ENCODE measurements at places on chromosomes 16 and 17.

- DNase-seq = no peak
Observed at GRCh38 chr17:48722915-48723422, at the start of gene PRAC2. Gene PRAC2 (plus strand): TSS chr17:48723185. CDS start chr17:48724411, 1,226 bp downstream.

GRCh38 chr16:46996952-46997458 is 23.5 kb upstream of the DNAJA2 start:
- no peak for DNase-seq

- no peak for DNase-seq
Observed at GRCh38 chr17:77882040-77882439, 76.5 kb upstream of the TNRC6C start.

DNA sequence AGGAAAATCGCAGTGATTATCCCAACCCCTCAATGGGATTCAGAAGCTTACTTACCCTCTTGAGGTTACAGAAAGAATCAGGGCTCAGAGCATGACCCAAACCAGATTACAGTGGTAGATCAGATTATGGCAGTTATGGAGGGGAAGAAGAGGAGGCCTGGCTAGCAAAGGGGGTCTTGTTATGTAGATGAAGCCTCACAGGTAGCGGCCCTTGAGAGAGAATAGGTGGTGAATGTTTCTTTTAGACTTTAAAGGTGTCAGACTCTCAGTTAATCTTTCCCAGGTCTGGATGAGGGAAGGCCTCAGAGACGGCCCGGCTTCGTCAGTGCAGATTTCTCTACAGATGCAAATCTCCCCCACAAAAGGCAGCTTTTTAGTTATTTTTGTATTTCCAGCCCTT is 15.6 kb downstream of the RNF112 start:
- DNase-seq = no peak

GRCh38 chr16:83835586-83836566 is 28.1 kb downstream of the HSBP1 start:
- DNase-seq = no peak

- DNase-seq = no peak
Observed at GRCh38 chr17:49554694-49555494, 20.8 kb upstream of the NXPH3 start.

- no peak for DNase-seq
Observed at GRCh38 chr16:88454523-88454947, 1.5 kb downstream of the ZFPM1 start.

- DNase-seq = no peak
Observed at GRCh38 chr16:11576427-11577289, 10.1 kb downstream of the LITAF start.

GRCh38 chr16:28260193-28260592 is 32.1 kb upstream of the SBK1 start:
- no peak for DNase-seq

GRCh38 chr17:338442-339192 is 14.0 kb downstream of the RPH3AL start:
- peak; percentile 0 for DNase-seq

DNA sequence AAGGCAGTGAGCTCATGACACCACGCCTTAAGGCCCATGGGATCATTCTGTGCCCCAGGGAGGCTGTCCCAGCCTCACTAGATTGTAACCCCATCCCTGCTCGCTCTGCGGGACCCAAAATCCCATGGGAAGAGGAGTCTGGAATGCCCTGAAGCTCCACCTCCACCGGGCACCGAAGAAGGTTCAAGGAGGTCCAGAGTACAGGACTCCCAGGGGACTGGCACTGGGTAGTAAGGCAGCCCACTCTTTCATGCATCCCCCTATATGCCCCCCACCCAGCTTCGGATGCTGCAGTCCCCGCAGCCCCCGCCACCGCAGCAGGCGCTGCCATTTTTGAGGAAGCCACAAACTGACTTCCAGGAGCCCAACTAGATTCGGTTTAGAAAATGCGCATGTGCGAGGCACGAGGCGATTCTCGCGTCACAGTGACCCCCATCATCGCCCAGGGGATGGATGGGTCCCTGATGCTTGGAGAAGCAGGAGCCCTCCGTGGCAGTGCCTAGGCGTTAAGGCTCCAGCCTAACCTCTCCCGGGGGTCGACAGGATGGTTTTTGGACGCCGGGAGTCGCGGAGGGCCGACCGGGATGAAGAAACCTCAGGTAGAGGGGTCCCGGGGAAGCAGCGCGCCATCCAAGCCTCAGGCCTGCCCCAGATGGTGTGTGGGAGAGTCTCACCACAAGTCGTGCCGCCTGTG is 1681.0 kb downstream of the TP53TG3F start:
- DNase-seq = no peak

- no peak for DNase-seq
Observed at GRCh38 chr16:57803134-57803990, 1.1 kb upstream of the KIFC3 start.

DNA sequence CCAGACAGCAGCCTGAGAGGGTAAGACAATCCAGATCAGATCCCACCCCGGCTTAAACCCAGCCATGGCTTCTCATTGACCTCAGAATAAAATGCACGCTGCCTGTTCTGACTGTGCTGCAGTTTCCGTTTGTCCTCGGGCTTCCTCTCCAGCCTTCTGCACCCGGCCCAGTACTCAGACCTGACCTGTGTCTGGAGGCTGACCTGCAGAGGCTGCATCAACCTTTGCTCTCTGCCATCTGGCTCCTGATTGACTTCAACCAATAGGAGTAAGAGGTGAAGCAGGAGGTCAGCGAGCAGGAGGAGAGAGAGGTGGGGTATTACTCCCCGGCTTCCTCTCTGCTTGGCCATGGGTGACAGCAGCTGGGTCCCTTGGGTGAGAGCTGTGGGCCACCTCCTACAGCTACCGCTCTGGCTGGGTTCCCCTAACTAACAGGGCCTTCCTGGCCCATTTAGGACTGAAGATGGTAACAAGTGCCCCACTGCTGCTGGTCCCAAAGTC is 46.7 kb downstream of the C16orf82 start:
- DNase-seq = no peak

- peak; percentile 3 for DNase-seq
Observed at GRCh38 chr17:8185582-8186445, 4.2 kb downstream of the BORCS6 start.

- DNase-seq = no peak
Observed at GRCh38 chr17:39677542-39678339, 9.5 kb downstream of the PNMT start.

DNA sequence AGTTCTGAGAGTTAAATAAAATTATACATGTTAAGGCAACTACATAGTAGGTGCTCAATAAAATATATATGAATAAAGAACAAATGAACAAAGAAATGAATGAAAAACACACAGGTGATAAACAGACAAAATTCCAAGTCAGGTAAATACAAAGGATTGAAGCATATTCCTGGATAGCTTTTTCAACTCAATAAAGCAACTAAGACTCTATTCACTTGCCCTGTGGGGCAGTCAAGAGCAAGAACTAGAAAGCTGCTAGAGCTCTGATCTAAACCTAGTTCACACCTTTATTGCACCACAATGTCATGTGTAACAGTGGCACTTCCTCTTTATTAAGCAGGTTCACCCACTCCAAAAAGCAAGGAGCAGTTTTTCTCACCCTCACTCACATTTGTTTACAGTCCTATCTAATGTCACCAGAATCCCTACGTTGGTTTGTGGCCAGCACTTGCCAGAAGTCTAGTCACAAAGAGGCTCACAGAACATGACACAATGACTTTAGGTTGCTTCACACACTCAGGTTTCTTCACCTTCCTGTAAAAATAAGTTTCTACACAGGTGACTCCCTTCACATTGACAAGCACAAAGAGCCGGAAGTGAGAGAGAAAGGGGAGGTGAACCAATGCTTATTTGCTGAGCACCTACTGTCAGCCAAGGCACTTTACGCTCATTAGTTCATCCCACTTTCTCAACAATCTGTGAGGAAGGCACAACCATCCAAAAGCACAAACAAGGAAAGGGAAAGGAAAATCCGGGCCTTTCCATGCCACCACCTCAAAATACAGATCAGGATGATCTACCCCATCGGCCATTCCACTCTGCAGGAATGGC is 70.8 kb downstream of the XPO6 start:
- peak; percentile 95 for DNase-seq

GRCh38 chr16:48367441-48368049 is 17.7 kb downstream of the SIAH1 start:
- DNase-seq = no peak

DNA sequence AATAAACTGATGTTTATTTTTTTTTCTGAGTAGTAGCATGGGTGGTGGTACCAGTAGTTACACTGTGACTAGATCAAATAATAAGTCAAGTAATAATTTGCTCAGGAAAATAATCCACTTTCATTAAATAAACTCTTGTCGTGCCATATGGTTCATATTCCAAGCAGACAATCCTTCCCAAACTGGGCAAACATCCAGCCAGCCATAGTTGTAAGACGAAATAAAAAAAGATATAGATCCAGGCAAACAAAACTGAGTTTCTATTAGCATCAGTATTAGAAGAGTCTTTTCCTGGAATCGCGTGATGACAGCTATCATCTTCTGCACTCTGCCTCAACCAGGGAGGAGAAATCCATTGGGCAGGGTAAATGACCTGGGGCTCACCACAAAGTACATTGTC is 508.4 kb upstream of the GOT2 start:
- no peak for DNase-seq

- DNase-seq = no peak
Observed at GRCh38 chr16:70805787-70806186, 4.8 kb upstream of the VAC14 start.

DNA sequence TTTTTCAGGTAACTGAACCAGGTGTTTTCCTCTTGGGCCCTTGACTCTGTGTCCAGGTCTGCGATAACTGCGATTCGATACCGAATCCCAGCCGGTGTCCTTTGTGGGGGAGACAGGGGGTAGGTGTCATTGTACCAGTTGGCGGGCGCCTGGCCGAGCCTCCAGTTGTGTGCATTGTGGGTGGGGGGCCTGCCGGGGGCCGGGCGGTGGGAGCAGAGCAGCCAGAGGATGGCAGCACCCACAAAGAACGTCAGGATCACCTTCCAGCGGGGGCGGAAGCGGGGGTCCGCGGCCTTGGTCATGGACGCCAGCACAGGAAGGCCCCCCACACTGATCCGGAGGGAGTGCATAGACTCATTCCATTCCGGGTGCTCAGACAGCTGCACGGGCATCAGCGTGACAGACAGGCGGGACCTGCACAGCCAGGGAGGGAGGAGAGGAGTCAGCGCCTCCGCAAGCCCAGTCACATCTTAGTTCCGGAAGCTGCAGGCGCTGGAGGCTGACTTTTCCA is 12.3 kb downstream of the CANT1 start:
- no peak for DNase-seq

- DNase-seq = no peak
Observed at GRCh38 chr16:3564889-3565141, 12.4 kb downstream of the NLRC3 start.

DNA sequence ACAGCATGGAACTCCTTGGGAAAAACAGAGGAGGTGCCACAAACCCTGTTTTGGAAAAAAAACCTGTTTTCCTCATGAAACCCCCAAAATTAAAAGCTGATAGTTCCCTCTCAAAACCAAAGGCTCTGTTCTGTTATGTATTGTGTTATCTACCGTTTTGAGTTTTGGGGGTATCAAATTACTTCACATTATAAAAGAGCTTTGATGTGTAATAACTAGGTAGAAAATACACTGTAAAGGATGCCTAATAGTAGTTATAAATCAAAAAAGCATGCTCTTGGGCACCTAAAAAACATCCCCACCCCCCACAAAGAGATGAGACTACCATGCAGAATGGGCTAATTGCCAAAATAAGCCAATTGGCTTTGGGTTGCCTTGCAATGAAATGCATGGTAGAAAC is 30.8 kb downstream of the C16orf54 start:
- DNase-seq = no peak

- DNase-seq = no peak
Observed at GRCh38 chr16:49338611-49339265, 34.9 kb upstream of the C16orf78 start.

DNA sequence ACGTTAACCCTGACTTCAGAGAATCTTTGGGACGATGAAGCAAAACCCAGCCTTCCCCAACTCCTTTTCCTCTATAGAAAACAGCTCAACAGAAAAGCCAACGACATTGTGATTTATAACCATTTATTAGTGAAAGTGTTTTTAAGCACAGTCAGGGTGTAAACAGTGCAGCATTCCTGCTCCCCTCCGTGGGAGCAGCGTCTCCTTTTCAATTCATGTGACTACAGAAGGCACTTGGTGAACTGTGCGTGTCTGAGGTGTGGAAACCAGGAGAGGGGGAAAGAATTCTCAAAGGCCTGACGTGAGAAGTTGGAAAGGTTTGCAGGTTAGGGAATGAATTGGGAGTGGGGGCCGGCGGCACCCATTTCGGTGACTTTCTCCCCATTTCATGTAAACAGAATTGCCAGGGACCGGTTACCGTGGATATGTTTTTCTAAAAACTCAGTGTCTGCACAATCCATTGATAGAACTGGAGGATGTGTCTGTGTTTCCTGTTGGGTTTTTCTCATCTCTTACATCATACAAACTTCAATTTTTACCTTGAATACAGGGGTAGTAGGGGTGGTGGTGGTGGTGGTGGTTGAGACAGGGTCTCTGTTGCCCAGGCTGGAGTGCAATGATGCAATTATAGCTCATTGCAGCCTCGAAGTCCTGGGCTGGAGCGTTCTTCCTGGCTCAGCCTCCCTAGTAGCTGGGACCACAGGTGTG is 53.1 kb downstream of the NDE1 start:
- peak; percentile 4 for DNase-seq

- no peak for DNase-seq
Observed at GRCh38 chr16:67000384-67001351, 12.3 kb downstream of the CES4A start.

DNA sequence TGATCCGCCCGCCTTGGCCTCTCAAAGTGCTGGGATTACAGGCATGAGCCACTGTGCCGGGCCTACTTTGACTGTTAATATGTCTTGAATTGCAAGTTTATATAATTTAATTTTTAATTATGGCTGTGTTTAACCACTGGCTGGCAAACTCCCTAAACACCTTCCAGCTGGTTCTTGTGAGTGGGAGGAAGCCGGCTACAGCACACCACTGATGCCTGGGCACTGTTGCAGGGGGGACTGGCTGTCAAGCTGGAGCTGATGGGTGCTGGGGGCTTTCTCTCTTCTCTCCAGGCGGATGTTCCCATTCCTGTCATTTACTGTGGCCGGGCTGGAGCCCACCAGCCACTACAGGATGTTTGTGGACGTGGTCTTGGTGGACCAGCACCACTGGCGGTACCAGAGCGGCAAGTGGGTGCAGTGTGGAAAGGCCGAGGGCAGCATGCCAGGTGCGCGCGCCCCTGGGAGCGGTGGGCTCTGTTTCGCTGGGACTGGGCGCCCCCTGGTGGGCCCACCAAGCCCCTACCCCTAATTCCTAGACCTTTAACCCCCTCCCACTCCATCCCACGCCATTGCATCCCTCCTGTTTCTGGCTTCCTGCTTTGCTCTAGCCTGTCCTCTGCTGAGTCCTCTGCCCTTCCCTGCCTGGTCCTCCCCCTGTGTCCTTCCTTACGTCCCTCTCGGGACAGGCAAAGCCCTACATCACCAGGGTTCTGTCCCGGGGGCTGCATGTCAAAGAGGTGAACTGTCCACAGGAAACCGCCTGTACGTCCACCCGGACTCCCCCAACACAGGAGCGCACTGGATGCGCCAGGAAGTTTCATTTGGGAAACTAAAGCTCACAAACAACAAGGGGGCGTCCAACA is 9.5 kb downstream of the TBX21 start:
- DNase-seq = no peak

DNA sequence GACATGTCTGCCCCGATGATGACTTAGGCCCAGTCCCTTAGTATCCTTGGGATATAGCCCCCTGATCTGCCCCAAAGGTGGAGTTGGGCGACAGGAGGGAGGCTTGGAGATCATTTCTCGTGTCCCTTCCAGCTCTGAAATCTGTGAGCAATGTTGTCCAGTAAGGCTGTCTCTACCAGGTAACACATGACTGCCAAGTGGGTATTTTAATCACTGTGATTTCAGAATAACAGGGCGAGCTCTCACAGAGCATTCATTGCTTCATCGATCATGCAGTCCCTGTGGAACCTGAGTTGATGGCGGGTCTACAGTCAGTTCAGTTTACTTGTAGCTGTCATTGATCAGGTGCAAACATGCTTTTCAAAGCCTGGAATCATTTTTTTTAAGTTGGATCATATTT is 39.2 kb downstream of the KSR1 start:
- no peak for DNase-seq
